ENCODE measurements at places on chromosomes 13 and 19.

DNA sequence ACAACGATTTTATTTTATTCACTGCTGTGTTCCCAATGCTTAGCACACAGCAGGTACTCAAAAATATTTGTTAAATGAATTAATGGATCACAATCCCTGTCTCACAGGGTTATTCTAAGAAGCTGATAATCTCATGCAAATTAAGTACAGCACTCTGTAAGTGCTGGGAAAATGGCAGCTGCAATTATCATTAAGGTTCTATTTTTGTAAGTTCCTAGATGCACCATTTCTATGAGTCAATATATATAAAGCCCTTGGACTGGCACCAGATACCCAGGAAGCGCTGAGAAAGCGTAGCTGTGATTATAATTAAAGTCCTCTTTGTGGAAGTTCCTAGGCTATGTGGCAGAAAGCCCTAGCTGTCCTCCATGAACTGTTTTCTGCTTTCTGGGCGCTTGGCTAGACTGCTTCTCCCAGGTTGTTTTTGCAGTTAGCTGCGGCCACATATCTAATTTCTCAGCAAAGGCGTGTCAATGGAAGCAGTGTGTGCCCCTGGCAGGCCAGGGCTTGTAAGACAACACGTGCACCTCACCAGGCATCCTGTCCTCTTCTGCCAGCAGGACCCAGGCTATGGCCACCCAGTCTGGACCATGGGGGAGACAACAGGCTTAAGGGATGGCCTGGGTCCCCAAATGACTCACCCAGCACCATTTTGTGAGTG lies 5.2 kb upstream of the SRRM5 start:
- no peak for DNase-seq
- H3K36me3 ChIP-seq: peaks cover 7% of the 10 kb centered on the region
- H3K4me1 ChIP-seq: no peaks in the 10 kb centered on the region
- H3K27ac ChIP-seq: no peak overlapping the region
- no peaks in the 10 kb centered on the region for H3K27me3 ChIP-seq
- H3K4me3 ChIP-seq: no peak overlapping the region

GRCh38 chr19:44847144-44848035 lies 1.3 kb downstream of the NECTIN2 start:
- no peaks in the 10 kb centered on the region for H3K27me3 ChIP-seq
- peaks cover 33% of the 10 kb centered on the region for H3K4me1 ChIP-seq
- H3K4me3 ChIP-seq: peak overlapping the region; percentile 80
- no peak for DNase-seq
- H3K36me3 ChIP-seq: no peaks in the 10 kb centered on the region

DNA sequence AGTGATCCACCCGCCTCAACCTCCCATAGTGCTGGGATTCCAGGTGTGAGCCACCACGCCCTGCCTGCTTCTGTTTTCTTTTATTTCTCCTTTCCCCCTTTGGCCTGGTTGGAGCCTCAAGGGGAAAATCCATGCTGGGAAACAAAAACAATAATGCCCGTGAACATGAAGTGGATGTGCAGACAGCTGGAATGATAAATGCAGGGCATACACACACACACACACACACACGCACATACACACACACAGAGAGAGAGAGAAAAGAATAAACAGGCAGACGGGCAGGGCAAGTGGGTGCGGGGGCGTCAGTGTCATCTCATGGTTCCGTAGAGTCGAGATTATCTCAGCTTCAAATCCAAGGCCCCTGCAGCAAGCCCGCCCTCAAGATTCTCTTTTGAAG lies 4.4 kb upstream of the PLEKHF1 start:
- no peak for DNase-seq
- H3K27ac ChIP-seq: peak overlapping the region; percentile 95
- H3K4me3 ChIP-seq: no peak overlapping the region
- peaks cover 27% of the 10 kb centered on the region for H3K4me1 ChIP-seq

GRCh38 chr13:41596190-41596589 lies 138.8 kb downstream of the RGCC start:
- H3K4me1 ChIP-seq: no peaks in the 10 kb centered on the region
- DNase-seq: no peak
- H3K27me3 ChIP-seq: no peaks in the 10 kb centered on the region
- H3K4me3 ChIP-seq: no peak overlapping the region
- H3K36me3 ChIP-seq: no peaks in the 10 kb centered on the region

DNA sequence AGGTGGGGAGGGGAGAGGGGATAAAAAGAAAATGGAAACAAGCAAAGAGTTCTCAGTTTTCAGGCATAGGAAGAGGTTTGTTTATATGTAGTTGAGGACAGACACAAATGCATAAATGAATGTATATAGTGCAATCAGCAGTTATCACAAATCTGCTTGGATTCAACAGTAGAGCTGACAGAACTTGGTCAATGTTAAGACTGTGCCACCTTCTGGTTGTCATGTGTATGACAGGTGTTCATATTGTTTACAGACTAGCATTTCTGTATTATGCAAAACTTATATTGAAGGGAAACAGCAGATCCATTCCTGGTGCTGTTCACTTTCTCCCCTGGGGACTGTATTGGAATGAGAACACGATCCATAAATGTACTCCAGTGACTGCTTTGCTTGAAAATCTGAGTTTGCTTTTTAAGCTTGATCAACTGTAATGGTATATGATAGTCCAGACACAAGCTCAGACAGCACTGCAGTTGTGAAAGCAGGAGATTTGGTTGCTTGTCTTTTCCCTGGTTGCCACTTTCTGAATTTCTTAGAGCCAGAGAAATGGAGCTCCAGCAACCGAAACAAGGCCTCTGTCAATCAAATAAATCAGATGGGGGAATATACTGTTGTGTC lies 319.5 kb upstream of the OBI1 start:
- H3K4me3 ChIP-seq: no peak overlapping the region
- H3K4me1 ChIP-seq: no peaks in the 10 kb centered on the region
- H3K27ac ChIP-seq: no peak overlapping the region
- H3K27me3 ChIP-seq: no peaks in the 10 kb centered on the region
